ENCODE measurements at places on chromosomes 1 and 21.

DNA sequence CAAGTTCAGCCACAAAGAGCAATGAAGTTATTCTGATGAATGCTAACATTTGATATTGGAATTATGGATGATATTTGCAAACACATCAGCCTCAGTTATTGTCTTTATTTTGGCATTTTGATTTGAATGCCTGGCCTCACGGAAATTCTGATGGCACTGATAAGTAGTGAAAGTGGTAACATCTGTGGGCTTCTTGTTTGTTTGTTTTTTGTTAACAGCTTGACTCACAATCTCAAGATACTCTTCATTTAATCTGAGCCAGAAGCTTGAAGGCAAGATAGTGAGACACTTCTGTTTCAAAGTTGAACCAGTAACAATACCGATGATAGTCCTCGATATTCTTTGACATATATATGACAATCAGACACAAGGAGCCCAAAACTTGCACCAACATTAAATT, 182.9 kb upstream of the NFIA start:
- no peak for DNase-seq

GRCh38 chr1:70101774-70102173, 103.6 kb downstream of the LRRC40 start:
- DNase-seq = no peak

DNA sequence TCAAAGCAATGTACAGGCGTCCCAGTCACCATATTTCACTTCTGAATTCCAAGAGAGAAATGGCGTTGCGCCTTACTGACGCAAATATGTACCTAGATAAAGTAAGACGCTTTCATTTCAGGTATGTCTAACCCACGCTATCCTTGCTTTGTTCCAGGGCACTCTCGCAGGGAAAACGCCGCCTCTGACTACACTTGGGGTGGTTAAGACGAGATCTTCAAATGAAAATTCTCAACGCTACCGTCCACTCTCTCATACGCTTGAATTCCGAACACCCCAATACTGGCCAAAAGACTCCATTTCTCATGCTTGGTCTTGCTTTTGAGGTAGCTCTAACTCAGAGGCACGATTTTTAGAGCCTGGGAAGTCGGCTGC, 736 bp upstream of the ZMPSTE24 start:
- no peak for DNase-seq

DNA sequence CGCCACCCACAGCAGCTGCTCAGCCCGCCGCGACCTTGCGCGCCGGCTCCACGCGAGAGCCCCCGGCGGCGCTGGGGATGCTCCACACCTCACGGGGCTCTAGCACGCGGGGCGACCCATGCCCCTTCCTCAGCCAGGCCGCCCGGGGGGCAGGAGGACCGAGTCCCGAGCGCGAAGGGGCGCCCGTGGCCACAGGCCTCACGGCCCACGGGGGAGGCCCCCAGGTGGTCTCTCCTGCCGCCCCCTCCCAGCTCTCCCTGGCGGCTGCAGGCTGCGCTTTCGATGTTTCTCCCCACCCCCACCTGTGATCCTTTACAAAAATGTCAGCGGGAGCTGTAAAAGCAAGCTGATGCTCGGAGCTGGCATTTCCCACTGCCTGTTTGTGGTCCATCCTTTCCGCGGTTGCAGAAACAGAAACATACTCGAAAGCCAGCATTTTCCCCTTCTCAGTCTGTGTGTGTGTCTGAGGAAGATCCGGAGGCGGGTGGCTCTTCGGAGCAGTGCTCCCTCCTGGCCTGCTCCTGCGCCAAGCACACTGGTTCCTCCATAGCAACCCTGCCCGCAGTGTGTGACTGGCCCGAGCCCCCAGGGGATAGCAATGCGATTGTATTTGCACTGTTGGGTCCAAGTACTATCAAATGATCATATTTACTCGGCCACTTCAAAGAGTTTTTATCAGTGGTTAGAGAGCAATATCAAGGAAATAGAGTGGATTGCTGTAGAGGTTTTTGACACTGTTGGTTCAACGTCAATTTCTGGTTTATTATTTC, 2.1 kb downstream of the KIF26B start:
- no peak for DNase-seq

DNA sequence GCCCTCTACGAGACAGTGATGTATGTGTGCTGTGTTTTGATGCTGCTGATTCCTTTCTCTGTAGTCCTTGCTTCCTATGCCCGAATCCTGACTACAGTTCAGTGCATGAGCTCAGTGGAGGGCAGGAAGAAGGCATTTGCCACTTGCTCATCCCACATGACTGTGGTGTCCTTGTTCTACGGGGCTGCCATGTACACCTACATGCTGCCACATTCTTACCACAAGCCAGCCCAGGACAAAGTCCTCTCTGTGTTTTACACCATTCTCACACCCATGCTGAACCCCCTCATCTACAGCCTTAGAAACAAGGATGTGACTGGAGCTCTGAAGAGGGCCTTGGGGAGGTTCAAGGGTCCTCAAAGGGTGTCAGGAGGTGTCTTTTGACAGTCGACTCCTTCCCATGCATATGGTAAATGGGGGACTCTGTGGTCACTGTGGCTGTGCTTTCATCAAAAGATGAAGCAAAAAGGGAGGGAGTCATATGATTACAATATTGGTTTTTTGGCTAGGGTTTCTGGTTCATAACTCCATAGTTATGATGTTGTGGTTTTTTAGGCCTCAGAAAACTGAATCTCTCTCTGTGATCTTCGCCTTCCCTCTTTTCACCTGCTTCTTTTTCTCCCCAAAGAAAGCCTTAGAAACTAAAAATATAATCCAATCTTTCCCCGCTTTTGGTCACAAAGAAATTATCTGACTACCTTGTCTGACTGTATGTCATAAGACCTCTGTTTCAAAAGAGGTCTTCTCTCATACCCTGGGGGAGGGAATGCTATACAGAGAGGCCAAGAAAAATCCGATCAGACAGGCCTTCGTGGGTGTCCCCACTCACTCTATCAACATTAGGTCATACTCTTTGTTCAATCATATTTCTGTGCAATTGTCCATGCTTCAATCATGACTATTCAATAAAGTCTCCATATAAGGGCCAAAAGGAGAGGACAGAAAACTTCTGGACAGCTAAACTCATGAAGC, 4.2 kb downstream of the OR2T1 start:
- no peak for DNase-seq

- DNase-seq = no peak
These were observed 92.9 kb downstream of the DPYD start for GRCh38 chr1:97827887-97828286.

GRCh38 chr1:21655748-21656147, 13.4 kb downstream of the RAP1GAP start:
- no peak for DNase-seq

GRCh38 chr1:228753287-228753686, 18.0 kb downstream of the RHOU start:
- no peak for DNase-seq

- no peak for DNase-seq
These were observed 263.9 kb downstream of the DNM3 start for GRCh38 chr1:172105230-172105629.

- no peak for DNase-seq
These were observed 83.0 kb downstream of the RYR2 start for GRCh38 chr1:237124856-237125462.

GRCh38 chr1:182061594-182061993, at the start of gene ZNF648:
Gene ZNF648, minus strand, starts transcription at chr1:182061712. Its CDS starts 3,702 bp downstream, at chr1:182058010.
- no peak for DNase-seq

- no peak for DNase-seq
These were observed 1192.1 kb upstream of the B3GALT2 start for GRCh38 chr1:194378517-194378916.

DNA sequence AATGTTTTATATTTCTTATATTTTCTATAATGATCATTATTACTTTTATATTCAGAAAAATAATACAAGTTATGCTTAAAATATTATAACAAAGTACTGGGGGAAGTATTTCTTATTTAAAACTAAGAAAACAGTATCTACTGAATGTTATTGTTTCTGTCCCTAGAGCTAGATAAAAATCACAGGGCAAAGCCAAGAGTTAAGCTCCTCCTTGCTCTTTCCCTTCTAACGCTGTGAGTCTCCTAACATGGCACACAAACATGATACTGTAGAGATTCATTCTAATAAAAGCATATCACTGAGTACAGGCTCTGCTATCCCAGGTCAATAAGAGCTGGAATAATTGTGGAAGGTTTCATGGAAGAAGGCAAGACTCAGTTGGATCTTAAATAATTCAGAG, 53.4 kb downstream of the PTPN14 start:
- DNase-seq = no peak

DNA sequence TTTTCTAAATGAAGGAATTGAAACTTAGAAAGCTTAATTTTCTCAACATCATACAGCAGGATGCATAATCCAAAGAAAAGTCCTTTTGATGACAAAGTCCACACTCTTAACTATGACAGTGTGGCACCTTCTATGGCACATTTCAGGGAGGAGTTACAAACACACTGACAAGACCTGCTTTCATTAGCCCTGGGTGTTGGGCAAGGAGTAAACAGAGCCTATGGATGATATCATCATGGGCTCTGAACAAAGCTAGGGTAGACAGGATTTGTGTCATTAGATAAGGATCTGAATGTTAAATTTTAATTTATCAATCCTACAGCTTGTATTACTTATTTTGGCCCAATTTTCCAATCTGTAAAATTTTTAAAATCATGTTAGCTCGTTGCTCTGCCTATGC, 62.6 kb upstream of the DENND1B start:
- DNase-seq = no peak

- DNase-seq = no peak
These were observed 70.8 kb upstream of the ABCG1 start for GRCh38 chr21:42148097-42148496.

DNA sequence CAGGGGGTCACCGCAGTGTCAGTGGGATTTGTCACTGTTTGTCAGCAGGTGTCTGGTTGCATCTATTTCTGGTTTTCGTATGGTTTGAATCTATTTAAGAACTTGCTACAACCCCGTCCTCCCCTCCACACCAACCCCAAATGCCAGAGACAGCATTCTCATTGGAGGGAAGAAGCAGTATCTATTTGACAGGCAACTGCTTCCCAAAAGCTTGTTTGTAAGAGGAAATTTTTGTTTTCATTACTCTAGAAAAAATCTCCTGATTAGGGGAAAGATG, 54.4 kb downstream of the NR5A2 start:
- DNase-seq = no peak

- no peak for DNase-seq
These were observed 21.7 kb downstream of the PDXK start for GRCh38 chr21:43740497-43741156.

DNA sequence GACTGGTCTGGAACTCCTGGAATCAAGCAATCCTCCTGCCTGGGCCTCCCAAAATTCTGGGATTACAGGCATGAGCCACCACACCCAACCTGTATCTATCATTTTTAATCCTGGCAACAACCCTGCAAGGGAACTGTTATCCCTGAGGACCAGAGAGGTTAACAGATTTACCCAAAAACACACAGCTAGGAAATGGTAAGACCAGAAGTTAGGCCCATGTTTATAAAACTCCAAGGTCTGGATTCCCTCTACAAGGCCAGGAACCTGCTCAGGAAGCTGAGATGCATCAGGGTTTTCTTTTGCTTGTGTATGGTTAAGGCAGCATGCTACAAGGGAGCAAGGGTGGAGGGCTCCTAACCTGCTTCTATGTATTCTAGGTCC, 17.8 kb upstream of the TTC39A start:
- DNase-seq = no peak

DNA sequence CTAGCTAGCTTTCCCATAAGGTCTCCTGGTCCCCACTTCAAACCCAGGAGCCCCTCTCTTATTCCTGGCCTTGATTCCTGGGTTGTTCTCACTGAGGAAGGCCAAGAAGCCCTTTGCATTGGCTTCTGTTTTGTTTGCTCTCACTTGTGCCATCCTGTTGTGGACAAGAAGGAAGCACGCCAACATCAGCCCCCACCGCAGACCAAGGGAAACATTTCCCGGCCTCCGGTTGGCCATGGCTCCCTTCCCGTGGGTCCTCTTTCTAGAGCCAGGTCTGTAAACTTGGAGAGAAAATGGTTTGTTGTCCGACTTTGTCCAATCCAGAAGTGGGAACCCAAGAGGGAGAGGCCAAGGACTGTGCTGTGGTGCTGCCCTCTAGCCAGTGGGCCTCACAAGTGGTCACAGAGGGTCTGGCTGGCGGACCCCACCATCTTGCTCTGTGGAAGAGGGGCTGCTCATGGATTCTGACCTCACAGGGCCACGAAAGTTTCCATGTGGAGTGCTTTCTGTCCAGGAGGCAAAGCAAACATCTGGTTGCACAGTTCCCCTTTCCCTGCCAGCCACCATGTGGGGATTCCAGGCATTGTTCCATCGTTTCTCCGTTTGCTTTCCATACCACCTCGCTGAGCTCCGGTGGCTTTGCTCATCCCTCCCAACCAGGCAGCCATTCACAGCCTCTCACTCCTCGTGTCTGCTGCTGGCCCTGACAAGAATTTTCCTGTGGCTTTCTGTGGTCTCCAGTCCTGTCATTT, 18.9 kb upstream of the TENT5C start:
- DNase-seq = no peak

DNA sequence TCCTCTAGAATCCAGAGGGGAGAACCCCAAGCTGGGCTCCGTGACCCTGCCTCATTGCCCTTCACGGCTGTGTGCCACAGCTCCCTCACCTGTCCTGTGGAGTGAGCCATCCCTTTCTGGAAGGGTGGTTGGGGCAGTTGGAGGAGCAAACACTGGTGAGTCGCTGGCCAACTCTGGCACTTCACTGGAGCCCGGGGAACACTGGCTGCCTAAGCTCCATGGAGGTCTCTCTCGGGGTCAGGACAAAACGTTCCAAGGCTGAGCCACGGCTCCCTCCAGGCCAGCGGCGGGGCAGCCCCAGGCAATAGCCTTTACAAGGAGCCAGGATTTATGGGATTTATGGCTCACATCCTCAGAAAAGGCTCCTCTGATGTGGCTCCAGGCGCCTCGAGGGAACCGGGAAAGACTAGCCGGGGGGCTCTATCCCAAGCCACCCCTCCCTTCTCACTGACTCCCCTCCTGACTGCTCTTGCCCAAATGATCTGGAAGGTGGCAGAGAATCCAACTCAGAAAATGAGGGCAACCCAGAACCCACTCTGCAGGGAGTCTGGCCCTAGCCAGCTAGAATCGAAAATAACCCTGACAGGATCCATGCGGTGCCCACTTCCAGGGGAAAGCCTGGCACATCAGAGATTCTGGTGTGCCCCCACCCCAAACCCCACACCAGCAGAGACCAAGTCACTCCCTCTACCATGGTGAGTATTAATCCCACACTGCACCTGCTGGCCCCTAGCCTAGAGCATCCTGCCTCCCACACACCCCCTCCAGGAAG, 75.2 kb downstream of the GLIS1 start:
- no peak for DNase-seq

DNA sequence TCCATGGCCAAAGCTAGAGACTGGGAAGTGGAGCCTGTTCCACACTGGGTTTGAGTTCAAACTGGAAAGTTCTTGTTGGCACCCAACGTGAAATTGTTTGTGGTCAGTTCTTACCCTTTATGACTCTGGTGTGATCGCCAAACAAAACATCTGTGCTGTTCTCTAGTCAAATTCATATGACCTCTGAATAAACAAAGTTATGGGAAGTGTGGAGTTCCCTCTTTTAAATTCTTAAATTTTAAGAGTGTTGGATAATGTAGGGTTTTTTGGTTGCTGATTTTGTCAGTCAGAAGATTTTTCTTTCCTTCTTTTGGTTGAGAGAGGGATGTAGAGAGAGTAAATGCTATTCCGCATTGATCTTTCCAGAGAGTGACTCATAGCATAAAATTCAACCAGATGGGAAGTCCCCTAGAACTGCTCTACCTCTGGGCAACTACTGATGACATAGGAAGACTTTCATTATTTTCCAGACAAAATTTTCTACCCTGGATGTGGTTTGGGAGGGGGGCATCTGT, 36.4 kb downstream of the CHML start:
- DNase-seq = no peak

Data from AG04449 (cell line).